ENCODE measurements at places on chromosomes 2 and 18.

- no peak for DNase-seq
These were observed 17.9 kb downstream of the ZNF385B start for GRCh38 chr2:179843541-179843940.

- no peak for DNase-seq
These were observed 109.1 kb upstream of the CRIM1 start for GRCh38 chr2:36246320-36246990.

DNA sequence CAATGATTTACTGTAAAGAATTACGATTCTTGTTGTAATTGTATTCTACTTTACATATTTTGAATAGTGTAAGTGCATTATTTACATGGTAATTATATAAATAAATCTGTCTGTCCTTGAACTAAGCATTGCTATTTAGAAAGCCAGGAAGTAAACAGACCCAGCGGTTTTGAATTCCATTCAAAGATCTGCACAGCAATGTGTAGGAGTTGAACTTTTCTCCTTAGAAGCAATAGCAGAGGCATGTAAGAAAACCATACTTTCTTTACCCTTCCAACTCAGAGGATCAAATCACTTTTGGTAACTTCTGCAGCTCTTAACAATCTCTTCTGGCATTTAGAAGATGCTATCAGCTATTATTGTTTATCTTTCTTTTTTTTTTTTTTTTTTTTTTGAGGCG, 109.2 kb upstream of the VRK2 start:
- DNase-seq: no peak

DNA sequence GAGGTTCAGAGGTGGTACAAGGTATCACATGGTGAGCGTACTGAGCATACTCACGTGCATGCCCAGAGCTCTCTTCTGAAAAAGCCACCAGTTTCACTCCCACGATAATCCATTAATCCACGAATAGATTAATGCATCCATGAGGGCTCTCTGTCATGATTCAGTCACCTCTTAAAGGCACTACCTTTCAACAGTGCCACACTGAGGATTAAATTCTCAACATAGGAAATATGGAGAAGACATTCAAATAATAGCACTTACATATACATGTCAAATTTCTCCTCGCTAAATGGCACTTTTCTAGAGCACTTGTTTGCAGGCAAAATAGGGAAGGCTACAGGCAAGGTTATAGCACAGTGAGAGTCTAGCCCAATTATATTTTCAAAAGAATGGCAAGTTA, 825.9 kb downstream of the TRIB2 start:
- DNase-seq: no peak

DNA sequence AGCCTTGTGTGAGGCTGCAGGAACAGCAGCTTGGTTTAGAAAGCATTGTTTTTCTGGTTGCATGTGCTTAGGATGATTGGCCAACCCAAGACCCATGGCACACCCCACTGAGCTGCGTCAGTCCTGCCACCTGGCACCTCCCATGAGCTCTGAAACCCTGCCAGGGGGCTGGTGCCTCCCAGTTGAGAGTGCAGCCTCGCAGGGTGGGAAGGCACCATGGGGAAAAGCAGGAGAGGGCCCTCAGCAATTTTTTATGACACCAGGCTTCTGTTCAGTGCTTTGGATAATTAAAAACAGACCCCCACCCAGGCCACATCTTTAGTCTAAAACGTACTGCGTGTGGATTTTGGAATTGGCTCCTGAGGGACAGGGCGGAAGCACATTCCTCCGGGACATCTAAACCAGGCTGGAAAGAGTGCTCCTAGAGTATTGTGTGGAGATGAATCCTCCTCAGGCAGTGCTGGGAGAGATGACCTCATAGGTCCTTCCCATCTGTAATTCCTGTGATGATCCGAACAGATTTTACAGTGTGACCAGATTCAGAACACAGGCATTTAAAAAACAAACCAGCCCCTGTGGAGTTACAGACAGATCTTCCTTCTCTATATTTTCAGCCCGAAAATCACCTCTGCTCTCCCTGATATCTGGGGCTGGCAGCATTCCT, 438.3 kb downstream of the ZNF521 start:
- no peak for DNase-seq

DNA sequence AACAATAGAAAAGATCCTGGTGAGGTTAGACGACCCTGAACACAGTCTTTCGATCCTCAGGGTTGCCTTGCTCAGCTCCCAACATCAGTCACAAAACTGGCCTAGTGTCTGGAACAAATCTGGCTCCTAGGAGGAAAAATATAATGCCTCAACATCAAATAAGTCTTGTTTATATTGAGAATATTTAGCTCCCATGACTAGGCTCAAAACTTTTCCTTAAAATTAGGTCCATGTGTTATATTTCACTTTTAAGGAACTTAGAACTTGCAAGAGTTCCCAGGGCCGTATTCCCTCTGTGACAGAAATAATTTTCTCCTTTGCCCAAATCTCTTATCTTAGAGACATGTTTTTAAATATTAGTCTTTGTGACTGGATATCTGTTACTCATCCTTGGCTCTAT, 819.7 kb upstream of the ZEB2 start:
- no peak for DNase-seq

GRCh38 chr2:104786821-104787220, 67.1 kb upstream of the POU3F3 start:
- no peak for DNase-seq

- DNase-seq: no peak
These were observed 56.0 kb downstream of the HAUS1 start for GRCh38 chr18:46160050-46160798.

GRCh38 chr2:102356381-102356712, 751 bp downstream of the IL18R1 start:
- no peak for DNase-seq

DNA sequence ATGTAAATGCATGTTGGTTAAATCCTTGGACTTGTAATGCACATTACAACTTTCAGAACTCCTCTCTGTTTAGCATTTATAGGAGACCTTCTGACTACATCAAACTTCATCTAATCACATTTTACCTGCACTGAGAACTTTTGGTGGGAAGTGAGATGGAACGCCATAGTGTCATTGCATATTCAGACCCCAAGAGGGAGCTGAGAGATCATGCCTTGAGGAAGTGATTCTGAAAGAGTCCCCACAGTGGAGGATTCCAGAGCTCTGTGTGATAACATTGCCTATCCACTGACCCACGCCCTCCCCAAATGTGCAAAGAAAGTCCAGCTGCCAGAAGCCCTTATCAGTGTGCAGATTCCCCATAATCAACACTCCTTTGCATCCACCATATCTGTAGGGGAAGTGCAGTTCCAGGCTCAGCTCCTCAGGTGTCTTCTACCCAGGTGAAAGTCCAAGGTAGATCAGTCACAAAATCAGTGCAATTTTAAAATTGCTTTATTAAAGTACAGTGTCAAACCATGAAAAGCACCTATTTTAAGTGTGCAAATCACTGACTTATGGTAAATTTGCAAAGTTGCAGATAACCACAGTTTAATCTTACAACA, 212.4 kb downstream of the RPIA start:
- DNase-seq: no peak

DNA sequence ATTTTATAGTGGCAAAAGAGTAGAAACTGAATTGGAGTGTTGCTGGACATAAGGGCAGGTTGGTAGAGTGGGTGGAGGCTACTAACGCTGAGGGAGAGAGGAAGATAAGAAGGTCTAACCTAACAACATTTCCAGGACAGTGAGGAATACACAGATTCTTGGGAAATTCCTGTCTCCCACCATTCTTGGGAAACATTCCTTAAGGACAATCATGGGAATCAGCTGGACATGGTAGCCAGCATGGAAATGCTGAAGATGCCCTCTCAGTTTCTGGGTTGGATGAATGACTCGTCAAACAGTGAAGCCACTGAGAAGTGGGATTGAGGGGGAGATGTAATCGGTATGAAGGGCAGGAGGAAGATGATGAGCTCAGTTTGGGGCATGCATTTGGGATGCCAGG, 265.4 kb downstream of the AFF3 start:
- DNase-seq: no peak

GRCh38 chr2:119820275-119820674, 60.6 kb downstream of the PTPN4 start:
- no peak for DNase-seq

DNA sequence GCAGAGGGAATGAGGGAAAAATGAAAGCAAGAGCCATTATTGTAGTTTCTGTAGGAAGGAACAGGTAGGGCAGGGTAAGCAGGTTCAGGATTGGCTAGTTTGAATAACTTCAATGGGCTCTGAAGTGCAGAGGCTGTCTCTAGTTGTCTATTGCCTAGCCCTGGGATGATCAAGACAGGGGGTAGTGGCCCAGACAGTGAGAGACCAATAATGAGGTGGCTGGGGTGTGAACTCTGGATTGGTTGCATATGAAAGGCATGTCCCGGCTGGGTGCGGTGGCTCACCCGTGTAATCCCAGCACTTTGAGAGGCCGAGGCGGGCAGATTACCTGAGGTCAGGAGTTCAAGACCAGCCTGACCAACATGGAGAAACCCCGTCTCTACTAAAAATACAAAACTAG, 67.5 kb upstream of the SLC38A11 start:
- DNase-seq: no peak

DNA sequence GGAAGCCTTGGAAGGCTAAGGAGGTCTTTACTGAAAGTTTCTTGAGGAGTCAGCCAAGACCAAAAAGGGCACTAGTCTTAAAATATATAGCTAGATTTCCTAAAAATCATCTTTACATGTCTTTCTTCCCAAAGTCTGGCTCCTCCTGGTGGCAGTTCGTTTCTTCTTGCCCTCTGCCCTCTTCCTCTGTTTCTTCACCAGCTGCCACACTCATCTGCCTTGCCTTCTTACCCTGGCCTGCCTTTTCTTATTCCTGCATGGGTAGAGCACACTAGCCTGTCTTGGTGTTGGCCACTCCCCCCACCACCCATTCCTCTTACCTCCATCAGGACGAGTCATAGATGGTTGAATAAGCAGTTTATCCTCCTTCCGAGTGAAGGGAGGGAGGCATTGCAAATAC, 129.8 kb downstream of the RAPGEF4 start:
- DNase-seq: no peak

DNA sequence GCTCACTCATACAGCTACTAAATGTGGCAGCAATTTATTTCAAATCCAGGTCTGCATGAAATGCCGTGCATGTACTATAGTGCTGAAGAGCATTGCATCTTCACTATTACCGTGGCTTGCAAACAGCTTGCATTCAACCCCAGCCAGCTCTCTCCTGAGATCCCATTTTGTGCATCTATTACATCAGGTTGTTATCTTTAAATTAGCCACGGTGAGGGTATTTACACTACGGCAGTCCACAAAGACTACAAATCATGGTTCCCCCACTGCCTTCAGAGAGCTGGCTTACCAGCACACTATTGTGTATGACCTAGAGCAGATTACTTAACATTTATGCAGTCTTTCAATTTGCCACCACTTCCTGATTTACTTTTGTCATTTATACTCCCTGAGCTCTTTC, 621.3 kb upstream of the LRATD1 start:
- DNase-seq: no peak

DNA sequence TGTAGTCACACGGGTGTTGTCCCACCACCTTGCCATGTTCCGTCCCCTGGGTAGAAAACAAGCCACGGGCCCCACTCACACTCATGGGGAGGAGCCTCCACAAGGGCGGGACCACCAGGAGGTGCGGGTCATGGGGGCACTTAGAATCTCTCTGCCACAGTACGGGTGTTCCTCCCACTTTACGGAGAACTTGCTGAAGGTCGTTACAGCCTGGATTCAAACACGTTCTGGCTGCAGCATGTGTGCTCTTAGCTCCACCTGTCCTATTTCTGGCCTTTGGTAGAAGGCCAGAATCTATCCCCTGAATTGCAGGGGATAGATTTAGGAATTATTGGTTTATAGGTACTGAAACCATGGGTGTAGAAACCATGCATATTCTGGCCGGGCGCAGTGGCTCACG, 14.9 kb upstream of the CEP192 start:
- DNase-seq: no peak

- no peak for DNase-seq
These were observed 500.1 kb downstream of the ARHGAP15 start for GRCh38 chr2:143629340-143629739.

- DNase-seq: no peak
These were observed 288.6 kb upstream of the HDAC4 start for GRCh38 chr2:239689410-239689809.

DNA sequence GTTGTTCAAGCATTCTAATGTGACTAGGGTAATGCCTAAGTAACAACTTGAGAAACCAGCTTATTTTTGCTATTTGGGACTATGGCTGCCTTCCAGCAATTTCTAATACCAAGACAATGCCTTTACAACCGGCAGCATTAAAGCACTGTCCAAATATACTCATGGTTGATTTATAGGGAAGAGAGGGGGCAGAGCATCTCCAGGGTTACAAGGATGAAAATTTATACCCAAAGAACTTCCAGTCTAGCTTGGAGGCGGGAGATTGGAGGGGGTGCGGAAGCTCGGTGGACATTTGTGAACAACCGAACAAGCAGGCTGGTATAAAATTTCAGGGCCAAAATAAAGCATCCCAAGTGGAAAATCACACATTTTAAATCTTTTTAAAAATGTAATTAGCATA, 294.9 kb upstream of the STON1 start:
- no peak for DNase-seq

GRCh38 chr2:64406407-64406774, 47.6 kb upstream of the LGALSL start:
- no peak for DNase-seq

DNA sequence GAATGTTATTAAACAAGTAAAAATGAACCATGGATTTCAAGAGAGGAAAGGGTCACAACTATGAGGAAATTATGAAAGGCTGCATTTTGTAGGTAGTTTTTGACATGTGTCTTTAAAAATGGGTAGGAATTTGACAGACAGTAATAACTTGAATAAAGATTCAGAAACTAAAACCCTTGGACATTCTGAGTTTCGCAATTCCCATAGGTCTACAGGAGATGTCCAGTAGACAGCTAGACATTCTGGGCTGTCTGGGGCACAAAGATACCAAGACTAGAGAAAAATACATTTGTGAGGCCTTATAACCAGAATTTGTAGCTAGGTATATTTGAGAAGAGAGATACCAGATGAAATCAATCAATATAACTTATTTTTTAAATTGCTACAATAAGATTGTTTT, 42.3 kb downstream of the DNAJC10 start:
- DNase-seq: no peak

GRCh38 chr2:105308382-105309146, 21.0 kb downstream of the TGFBRAP1 start:
- DNase-seq: no peak
